ENCODE measurements at places on chromosomes 1 and 21.

GRCh38 chr1:245698860-245699259 lies 544.1 kb downstream of the KIF26B start:
- DNase-seq: no peak

- DNase-seq: no peak
Observed at GRCh38 chr21:44729336-44730027, 18.1 kb upstream of the TSPEAR start.

GRCh38 chr1:41362749-41363590 lies 1.7 kb downstream of the FOXO6 start:
- DNase-seq: no peak

- no peak for DNase-seq
Observed at GRCh38 chr1:225448146-225448805, 20.4 kb upstream of the LBR start.

DNA sequence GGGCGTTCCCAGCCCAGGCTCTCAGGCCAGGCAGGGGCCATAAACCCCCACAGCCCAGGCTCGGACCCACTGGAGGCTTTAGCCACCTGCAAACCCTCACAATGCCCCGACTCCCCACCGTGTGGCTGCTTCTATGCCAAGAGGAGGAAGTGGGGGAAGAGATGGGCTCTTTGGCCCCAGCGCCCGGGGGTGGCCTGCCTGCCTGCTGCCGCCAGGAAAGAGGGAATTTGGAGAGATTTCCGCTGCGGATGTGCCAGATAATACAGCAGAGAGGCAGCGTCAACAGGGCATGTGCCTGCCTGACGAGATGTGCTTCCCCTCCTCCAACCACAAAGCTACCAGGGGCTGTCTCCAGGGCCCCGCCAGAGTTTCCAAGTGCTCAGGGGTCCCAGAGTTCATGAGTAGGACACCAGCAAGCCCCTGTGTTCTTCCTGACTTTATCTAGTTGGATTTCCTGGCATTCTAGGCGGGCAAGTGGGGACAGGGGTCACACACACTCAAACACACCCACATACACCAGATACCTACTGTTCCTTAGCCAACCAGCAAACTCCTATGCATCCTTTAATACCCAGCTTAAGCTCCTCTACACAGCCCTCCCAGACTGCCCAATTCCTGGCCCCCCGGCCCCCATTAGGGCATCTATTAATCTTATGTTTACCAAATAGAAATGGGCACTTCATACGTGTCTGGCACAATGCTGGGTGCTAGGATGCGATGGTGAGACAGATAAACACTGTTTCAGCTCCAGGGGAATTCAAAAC lies 14.1 kb downstream of the EPHA2 start:
- DNase-seq: no peak

- no peak for DNase-seq
Observed at GRCh38 chr1:115325874-115326273, 12.2 kb downstream of the NGF start.

GRCh38 chr21:34933609-34934335 lies 115.3 kb downstream of the RUNX1 start:
- DNase-seq: peak; percentile 86

DNA sequence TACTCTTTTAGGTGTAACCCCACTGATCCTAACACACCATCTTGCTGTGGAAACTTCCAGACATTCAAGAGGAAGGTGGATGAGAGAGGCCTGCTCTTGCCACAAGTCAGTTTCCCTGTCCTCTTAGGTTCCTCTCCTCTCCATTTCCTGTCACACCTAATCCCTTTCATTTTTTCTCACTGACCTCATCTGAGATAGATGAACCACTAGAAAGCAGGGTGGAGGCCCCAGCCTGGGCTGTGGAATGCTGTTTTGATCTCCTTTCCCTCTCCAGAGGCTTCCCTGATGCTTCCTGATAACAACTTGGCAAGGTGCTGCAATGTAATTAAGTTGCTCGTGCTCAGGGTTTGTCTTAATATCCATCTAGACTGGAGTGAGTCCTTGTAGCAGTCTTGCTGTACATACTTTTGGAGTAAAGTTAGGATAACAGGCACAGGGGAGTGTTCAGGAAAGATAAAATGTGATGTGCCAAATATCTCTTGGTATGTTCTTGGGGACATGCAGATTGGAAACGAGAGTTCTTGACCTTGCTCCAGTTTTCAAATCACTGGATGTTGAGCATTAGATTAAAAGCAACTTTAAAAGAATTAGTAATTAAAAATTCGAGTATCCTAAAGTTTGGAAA lies 11.2 kb downstream of the LRRC42 start:
- DNase-seq: no peak

DNA sequence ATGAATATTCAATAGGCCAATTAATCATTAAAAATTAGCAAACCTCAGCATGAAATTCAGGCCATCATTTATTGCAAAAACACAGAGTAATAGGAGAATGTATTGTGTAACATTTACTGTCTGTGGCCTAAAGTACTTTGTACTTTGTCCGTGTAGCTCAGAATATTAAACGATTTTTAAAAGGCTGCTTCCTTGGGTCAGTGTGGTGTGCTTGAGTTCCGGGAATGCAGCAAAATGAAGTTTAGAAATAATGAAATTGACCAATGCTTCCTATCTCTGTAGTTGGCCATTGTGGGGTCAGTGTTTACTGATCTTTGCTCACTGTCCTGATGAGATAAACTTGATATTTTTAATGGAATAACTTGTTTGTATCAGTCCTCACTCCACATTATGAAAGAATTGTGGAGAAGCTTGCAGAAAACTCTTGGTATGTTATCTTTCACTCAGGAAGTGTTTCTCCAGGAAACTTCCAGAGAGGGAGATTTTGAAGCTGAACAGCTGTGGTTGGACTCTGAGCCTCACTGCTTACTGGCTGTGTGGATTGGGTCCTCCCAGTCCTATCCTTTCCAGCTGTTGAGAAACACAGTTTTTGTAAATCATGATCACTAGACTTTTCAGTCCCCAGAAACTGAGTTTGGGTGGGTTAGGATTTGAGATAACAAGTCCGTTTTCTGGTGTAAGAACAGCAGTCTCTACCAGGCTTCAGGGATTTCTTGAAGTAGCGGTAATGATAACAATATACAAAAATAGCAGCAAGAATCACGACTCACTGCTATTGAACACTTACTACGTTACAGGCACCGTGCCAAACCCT lies 19.2 kb upstream of the MTARC1 start:
- DNase-seq: no peak

DNA sequence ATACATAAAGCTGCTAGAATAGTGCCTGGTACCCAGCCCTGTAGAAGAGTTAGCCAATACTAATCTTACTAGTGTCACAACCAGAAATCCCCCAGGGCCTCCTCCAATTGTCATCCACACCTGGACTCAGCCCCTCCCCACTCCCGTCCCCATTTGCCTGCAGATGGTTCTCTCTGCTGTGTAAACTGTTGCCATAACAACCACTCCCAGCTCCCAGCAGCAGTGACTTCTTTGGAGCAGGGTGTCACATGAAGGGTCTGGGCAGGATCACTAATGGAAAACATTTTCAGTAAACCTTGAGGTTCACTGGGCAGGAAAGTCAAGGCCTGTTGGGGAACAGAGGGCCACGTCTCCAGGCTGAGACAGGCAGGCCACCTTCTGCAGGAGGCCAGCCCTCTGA lies 126.0 kb upstream of the IPO9 start:
- DNase-seq: no peak

DNA sequence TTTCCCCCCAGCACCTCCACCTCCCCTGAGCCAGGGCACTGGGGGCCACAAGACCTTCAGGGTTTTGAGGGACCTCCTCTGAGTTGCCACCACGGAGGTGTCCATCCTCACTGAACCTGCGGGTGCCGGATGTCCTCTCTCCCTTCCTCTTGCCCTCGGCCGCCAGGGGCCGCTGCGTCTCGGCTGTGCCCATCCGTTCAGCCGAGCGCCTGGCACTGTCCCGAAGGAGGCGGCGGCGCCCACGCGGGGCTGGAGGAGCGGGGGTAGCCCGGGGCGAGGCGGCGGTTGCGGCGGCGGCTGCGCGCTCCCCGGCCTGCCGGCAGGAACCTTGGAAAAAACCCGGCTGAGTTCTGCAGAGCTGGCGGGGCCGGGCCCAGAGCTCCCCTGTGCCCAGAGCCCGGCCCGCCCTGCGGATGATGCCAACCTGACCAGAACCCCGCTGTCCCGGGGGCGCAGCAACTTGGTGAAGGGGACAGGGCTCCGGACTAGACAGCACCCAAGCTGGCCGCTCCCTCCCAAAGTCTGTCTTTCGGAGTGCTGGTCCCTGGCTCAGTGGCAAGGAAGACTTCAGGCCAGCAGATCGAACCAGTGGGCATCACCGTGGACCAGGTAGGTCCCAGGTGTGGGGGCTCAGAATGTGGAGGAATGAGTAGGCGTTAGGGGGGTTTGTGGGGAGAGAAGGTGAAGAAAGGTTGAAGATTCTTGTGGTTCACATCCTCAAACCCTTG lies 3.7 kb upstream of the PPM1J start:
- DNase-seq: peak; percentile 64

DNA sequence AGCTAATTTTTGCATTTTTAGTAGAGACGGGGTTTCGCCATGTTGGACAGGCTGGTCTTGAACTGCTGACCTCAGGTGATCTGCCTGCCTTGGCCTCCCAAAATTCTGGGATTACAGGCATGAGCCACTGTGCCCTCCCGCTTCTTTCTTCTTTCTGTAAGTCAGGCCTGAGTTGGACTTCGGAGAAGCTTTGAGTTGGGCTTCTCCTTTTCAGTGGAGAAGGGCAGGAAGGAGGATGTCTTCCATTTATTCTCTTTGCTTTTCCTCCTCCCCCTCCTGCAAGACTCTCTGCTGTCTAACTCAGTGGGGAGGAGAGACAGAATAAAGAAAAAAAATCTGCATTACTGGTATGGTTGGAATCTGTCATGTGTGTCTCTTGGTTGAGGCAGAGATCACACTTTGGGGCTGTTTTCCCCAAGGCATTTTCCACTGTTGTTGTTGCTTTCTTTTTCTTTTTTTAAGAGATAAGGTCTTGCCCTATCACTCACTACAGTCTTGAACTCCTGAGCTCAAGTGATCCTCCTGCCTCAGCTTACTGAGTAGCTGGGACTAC lies 13.2 kb upstream of the DEGS1 start:
- DNase-seq: no peak
